MCF 10A (cell line): ENCODE measurements at places on chromosomes 2 and 18.

DNA sequence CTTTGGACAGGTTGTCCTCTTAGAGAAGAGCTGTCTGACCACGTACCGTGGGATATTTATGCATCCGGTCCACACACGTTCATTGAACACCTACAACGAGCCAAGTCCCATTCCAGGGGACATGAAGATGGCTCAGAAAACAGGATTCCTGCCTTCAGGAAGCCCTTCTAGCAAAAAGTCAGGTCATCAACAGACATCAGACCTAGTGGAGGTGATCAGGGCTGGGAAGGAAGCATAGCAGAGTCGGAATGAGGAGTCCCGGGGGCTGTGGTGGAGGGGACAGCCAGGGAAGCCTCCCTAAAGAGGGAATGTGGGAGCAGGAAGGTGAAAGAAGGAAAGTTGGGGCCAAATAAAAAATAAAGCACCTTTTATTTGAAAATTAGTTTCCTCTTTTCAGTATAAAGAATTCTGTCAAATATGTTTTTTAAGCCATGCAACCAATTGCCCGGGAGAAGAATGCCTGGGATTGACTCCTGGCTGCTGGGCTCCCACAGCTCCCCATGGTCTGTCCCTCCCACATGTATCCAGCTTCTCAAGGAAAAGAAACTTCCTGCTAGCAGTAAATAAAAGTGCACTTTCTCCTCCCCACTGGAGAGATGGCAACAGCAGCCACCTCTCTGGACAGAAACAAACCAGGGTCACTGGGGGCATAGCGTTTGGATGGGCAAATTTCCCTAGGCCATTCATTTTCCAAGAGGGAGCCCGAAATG lies 144.8 kb downstream of the SMAD7 start:
- peaks cover 20% of the 10 kb centered on the region for H3K36me3 ChIP-seq
- H3K27ac ChIP-seq, result peak overlapping the region; percentile 67
- H3K4me1 ChIP-seq, result peaks cover 22% of the 10 kb centered on the region
- DNase-seq, result no peak
- no peaks in the 10 kb centered on the region for H3K27me3 ChIP-seq

- no peak for DNase-seq
- H3K36me3 ChIP-seq, result no peaks in the 10 kb centered on the region
- no peak overlapping the region for H3K4me3 ChIP-seq
Measured at GRCh38 chr2:47708801-47709499, 74.0 kb upstream of the MSH6 start.

GRCh38 chr2:16664809-16665747 lies 556 bp downstream of the CYRIA start:
- no peaks in the 10 kb centered on the region for H3K4me1 ChIP-seq
- peak overlapping the region; percentile 67 for H3K4me3 ChIP-seq
- no peak for DNase-seq
- peaks cover 13% of the 10 kb centered on the region for H3K27me3 ChIP-seq
- no peak overlapping the region for H3K27ac ChIP-seq
- H3K36me3 ChIP-seq, result no peaks in the 10 kb centered on the region

DNA sequence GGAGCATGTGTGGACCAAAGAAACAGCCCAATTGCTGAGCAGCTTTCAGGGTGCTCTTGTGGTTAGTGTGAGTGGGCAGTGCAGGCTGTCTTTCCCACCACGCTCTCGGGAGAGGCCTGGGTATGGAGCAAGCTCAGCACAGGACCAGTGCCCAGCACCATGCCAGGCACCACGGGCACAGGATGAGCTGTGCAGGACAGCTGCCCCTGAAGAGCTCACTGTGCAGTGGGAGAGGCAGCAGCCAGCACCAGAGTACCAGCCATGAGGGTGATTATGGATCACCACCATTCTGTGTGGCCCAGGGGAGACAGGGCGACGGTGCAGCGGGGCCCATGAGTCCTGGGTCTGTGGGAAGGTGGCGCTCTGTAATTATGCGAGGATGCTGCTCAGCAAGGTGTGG lies 29.7 kb upstream of the FAHD2A start:
- H3K27ac ChIP-seq, result no peak overlapping the region
- H3K4me3 ChIP-seq, result no peak overlapping the region
- H3K27me3 ChIP-seq, result no peaks in the 10 kb centered on the region

- no peaks in the 10 kb centered on the region for H3K4me1 ChIP-seq
- no peaks in the 10 kb centered on the region for H3K27me3 ChIP-seq
- no peaks in the 10 kb centered on the region for H3K36me3 ChIP-seq
- DNase-seq, result no peak
- no peak overlapping the region for H3K27ac ChIP-seq
- H3K4me3 ChIP-seq, result no peak overlapping the region
Measured at GRCh38 chr2:8380566-8380965, 301.3 kb upstream of the ID2 start.

DNA sequence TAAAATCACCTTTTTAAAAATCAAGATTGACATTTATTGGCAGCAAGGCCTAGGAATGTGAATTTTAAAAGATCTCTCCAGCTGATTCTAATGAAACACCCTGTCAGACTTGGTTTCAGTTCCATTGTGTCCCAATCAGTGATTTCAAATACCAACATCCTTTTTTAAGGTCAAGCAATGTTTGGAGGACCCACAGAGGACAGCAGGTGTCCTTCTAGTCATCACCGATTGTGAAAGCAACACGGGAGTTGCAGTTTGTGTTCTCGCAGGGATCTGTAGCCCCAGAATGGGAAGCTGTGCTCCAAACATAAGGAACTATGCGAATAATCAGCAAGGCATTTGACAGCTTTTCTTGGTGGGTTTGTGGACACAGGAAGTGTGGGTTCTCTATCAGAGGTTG lies 4.5 kb upstream of the KIDINS220 start:
- H3K4me3 ChIP-seq, result no peak overlapping the region
- H3K36me3 ChIP-seq, result peaks cover 5% of the 10 kb centered on the region
- H3K27me3 ChIP-seq, result no peaks in the 10 kb centered on the region
- no peaks in the 10 kb centered on the region for H3K4me1 ChIP-seq
- no peak overlapping the region for H3K27ac ChIP-seq
- peak; percentile 5 for DNase-seq
